ENCODE measurements at places on chromosomes 2 and 18.

GRCh38 chr2:11550901-11551568, 17.2 kb downstream of the GREB1 start:
- no peak for DNase-seq

- DNase-seq, result no peak
Observed at GRCh38 chr2:238509151-238509835, 82.6 kb downstream of the ASB1 start.

- DNase-seq, result no peak
Observed at GRCh38 chr18:55283309-55283708, 304.7 kb downstream of the TCF4 start.

- no peak for DNase-seq
Observed at GRCh38 chr2:121875585-121876185, 120.2 kb downstream of the TSN start.

DNA sequence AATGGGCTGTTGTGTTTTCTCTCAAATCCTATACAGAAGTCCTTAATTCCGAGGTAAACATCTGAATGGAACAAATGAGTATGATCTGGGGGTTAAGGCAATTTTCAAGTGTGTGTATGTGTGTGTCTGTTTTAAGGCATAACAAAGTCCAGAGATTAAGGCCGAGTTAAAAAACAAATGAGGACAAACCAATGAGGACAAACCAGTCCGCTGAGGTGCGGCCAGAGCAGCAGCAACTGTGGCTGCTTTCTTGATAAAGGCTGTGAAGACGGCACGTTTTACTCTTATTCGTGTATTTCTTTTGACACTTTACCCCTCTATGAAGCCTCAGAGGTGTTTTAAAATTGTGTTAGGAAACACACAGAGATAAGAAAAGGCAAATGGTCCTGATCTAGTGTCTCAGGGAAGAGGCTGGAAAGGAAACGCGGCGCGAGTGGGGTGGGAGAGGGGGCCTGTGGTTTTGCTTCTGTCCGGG, 495 bp upstream of the GULP1 start:
- no peak for DNase-seq

Measured in stimulated activated CD4-positive, alpha-beta T cell treated with anti-CD3 and anti-CD28 coated beads, Interleukin-15, amount 100 ng/mL, for 24 hours (primary cell).